ENCODE measurements at places on chromosomes 2 and 18.
A peak's percentile ranks its signal among the peaks of the same experiment; 100 is the strongest.

GRCh38 chr2:162344617-162344950 lies 652 bp downstream of the GCA start:
- no peak for DNase-seq

GRCh38 chr2:128986026-128986715 lies 667.5 kb upstream of the HS6ST1 start:
- no peak for DNase-seq

- peak; percentile 76 for DNase-seq
Observed at GRCh38 chr2:161141033-161141432, 19.2 kb upstream of the TANK start.

DNA sequence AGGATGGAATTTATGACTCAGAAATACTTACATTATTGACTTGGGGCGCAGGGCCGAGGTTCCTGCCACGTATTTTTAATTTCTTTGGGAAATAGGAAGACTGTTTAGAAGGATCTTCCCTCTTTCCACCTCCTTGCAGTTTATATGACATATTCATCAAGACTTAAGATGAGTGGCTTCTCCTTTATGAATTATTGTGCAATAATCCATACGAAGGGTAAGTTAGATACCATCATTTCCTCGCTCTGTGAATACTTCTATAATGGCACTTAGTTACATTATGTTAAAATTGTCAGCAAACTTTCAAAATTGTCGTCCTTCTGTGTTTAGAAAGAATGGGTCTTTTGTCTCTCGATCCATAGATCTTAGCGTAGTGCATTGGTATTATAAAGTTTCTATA lies 328.8 kb upstream of the UBE2E3 start:
- DNase-seq = no peak

DNA sequence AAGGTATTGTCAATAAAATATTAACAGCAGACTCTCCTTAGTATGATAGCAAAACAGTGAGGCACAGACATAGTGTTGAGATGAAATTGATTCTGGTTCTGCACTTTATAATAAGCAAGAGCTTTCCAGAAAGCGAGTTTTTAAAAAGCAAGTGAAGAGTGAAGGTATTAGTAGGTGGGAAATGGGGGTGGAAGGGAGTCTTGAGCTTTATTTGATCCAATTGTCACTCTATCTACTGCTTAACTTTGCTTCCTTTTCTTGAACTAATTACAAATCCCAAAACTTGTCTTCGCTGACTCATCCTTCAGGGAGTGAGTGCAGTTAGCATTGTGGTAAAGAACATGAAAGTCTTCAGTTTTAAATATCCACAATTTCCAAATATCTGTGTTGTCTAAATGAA lies 120.6 kb upstream of the BOD1L2 start:
- no peak for DNase-seq

DNA sequence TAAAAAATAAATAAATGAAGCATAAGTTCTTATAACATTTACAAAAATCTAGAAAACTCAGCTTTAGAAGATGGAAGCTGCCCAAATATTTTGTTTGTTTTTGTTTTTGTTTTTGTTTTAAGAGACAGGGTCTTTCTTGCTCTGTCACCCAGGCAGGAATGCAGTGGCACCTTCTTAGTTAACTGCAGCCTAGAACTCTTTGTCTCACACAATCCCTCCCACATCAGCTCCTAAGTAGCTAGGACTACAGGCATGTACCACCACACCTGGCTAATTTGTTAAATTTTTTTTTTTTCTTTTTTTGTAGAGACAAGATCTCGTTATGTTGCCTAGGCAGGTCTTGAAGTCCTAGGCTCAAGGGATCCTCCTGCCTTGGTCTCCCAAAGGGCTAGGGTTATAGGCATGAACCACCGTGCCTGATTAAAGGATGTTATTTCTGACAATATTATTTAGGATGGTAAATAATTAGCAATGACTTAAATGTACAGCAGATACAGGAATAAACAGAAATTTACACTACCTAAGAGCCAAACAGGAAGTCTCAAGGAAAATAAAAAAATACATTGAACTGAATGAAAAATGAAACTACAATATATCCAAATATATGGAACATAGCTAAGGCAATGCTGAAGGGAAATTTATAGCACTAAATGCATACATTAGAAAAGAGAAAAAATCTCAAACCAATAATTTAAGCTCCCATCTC lies 17.2 kb downstream of the SESTD1 start:
- DNase-seq = no peak

DNA sequence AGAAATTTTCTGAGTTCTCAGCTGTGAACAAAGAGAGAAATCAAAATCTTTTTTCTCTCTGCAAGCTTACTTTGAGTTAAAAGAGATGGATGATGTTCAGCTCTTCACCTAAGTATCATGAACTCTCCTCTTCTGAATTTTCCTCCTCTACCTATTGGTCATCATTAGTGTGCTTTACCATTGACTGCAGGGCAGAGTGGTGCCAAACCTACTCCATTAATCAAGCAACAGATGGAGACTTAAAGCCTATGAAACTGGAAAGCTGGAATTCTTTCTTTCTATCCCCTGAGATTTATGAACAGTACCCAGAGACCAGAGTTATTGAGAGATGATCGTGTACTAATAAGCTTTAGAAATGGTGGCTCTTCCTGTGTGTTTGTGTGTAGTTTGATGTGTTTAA lies 31.3 kb upstream of the LINC00305 start:
- no peak for DNase-seq

GRCh38 chr2:235555371-235555770 lies 61.5 kb downstream of the AGAP1 start:
- no peak for DNase-seq

DNA sequence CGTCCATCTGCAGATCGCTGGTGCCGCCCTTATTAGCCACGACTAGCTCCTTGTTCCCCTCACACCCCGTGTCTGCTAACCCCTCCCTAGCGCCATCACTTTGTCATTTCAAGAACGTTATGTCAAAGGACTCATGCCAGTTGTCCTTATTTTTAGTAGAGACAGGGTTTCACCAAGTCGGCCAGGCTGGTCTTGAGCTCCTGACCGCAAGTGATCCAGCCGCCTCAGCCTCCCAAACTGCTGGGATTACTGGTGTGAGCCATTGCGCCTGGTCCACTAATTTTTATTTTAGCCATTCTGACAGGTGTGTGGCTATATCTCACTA lies 138.9 kb upstream of the HDAC4 start:
- no peak for DNase-seq

GRCh38 chr2:126513033-126513432 lies 142.9 kb upstream of the GYPC start:
- no peak for DNase-seq

DNA sequence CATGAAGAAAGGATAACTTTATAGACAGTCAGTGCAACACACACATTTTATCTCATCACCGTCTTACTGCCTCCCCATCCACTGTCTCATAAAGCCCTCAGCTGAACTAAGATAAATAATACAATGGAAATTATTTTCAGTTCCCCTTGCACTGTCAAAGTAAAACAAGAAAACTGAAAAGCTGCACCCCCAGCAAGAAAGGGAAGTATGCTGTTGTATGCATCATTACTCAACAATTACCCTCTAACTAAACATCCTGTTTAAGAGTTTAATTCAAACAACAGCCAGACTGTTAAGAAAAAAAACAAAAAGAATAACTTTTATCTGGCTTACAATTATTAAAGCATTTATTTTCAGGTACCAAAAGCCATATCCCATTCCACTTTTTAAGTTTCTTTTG lies 25.0 kb downstream of the MPPE1 start:
- no peak for DNase-seq

- no peak for DNase-seq
Observed at GRCh38 chr2:99420031-99420430, 69.8 kb downstream of the REV1 start.

DNA sequence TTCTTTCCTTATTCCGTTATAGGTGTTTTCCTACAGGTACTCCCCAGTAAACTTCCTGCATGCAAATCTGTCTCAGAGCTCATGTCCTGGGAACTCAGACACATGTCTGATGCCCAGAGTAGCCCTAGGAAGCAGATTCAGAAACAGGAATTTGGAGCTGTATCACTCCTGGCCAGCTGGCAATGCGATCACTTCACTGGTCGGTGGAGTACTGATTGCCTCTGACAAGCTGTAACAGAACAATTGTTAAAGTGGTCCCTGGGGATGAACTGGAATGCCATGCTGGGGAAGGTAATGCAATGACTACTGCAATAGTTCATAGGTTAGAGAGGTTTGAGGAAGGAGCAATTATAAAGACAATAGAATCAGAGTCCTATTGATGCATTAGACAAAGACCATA lies 131.6 kb upstream of the DOCK10 start:
- DNase-seq = no peak

DNA sequence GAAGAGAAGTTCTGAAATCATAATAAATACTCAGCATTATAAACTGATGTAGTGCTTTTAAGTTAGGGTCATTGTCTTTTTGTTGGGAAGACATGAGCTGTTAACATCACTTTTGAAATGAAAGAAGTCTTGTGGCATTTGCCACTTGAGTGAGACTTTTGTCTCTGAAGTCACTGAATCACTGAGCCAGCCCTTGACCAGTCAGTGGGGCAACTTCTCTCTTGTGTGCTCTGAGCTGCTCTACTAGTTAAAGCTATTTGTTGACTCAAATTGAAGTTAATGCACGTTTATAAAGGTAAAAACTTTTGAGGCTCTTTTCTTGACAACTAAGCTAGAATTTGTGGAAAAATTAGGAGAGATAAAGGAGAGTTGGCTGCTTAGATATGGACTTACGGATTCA lies 6.7 kb downstream of the WDR43 start:
- DNase-seq = no peak

- DNase-seq = no peak
Observed at GRCh38 chr2:69114534-69114933, 101.6 kb downstream of the ANTXR1 start.

GRCh38 chr2:239381709-239382134 lies 19.1 kb downstream of the HDAC4 start:
- DNase-seq = no peak

DNA sequence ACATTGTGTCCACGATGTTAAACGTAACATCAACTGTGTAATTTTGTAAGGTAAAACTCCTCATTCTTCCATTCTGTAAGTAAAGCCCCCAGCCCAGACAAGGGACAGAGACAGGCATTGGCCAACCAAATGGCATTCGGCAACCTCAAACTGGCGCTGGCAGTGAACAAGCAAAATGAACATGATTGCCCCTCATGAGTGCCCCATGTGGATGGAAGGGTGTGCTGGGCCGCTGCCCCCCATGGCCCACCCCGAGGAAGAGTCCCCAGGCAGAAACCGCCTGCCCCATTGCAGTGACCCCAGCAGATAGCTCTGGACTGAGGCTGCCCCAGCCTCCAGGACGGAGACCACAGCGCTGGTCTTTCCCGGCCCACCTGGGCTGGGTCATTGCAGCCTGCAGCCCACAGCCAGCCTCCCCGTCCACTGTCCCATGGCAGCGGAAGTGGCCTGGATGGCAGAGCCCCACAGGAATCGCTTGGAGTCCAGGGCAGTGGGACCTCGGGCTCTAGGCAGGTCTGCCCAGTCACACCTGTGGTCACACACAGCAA lies 220.2 kb downstream of the HDAC4 start:
- DNase-seq = no peak

DNA sequence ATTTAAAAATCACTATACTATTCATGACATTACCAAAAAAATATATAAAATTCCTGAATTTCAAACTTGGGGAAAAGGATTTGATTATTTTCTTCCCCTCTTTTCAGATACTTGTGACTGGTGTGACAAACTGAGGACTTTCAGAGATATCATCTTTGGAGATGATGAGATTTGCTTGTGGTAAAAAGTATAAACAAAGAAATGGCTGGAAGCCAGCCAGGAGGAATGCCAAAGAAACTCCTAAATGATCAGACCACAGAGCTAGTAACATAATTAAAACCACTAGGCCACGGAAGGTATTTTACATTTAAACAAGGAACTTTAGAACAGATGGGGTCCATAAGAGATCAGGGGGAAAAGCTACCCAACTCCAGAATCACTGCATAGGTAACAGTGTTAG lies 58.7 kb downstream of the PIGN start:
- no peak for DNase-seq

GRCh38 chr2:58826795-58827194 lies 585.7 kb upstream of the FANCL start:
- no peak for DNase-seq

DNA sequence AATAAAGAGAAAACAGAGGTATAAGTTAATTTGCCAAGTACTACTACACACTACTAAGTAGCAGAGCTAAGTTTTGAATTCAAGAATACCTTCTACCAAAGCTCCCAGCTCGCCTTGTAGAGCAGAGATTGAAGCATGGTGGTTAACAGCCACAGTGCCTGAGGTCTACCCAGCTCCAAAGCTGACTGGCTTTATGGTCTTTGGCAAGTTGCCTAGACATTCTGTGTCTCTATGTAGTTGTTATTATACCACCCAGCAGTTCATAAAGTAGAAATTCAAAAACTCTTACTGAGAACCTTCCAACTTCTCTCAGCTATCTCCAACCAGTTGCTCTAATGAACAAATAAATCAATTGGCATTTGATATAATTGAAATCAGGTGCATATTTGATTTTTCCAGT lies 87.8 kb downstream of the PDE11A start:
- DNase-seq = no peak

DNA sequence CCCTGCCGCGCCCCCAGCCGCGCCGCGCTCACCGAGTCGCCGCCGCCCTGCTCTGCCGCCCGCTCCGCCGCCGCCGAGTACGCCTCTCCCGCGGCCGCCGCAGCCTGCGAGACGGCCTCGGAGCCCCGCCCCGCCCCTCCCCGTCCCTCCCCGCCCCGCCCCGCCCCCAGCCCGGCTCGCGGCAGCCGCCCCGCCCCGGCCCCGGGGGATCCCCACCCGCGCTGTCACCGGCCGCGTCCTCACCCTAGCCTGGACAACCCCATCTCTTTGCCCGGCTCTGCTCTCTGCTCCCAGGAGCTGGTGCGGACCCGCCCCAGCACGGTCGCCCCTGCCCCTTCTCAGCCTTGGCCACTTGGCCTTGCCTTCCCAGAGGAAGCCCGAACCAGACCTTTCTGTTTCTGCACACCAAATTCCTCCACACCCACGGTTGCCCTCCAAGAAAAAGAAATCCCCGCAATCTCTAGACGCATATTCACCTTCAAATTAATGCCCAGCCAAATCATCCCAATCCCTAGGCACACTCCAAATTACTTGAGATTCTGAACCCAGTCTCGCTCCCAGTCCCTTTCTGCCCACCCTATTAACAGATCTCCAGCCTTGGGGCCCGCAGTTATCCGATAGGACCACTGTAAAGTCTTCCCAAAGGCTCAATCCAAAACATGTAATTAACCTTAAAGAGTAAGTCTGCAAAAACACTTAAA lies at the start of gene CYRIA:
Gene CYRIA, minus strand, starts transcription at position 87 of the 701 bp plus-strand sequence. CDS start 77,715 bp downstream, outside the sequence.
- DNase-seq = peak; percentile 35

GRCh38 chr2:24721470-24721869 lies 71.7 kb downstream of the PTRHD1 start:
- DNase-seq = no peak

- DNase-seq = no peak
Observed at GRCh38 chr2:110866045-110866444, 133.7 kb downstream of the ACOXL start.

- DNase-seq = peak; percentile 21
Observed at GRCh38 chr2:219041252-219041651, at the start of gene CFAP65. TSS of gene CFAP65 (minus strand) at chr2:219041516. CDS start at chr2:219039048, 2,468 bp downstream.

All from activated CD4-positive, alpha-beta T cell treated with anti-CD3 and anti-CD28 coated beads, Interleukin-2, Interleukin-4, amounts not matched to agents 100 ng/mL and 50 ng/mL, durations not matched to agents 16 hours and 8 hours (primary cell).